Endodermal cell (in vitro differentiated cells): ENCODE measurements at places on chromosomes 4 and X.
A peak's percentile ranks its signal among the peaks of the same experiment; 100 is the strongest.

DNA sequence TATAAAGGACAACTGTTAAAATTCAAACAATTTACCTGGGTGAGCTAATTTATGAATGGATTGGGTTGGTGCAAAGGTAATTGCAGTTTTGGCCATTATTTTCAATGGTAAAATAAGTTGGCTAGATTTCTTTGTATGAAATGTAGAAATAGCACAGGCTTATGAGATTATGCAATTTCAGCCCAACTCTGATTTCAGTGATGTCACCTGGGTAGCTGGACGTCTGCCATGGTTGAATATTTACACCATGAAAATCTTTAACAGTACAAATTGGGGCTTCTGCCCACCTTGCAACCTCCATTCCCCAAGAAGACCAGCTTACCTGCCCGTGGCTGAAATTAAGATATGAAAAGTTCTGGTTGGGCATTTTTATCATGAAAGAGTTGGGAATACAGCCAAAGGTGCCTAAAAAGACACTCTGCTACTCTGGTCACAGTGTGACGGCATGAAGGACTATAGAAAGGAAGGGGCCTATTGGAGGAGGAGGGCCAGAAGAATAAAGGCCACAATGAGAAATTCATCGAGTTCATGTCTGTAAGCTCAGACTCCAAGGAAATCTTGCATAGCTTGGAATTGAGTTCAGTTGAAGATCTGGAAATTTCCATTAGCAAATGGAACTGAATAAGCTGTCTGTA is 29.7 kb downstream of the EGF start:
- H3K36me3 ChIP-seq = peaks cover 6% of the 10 kb centered on the region
- no peak for DNase-seq
- no peaks in the 10 kb centered on the region for H3K4me1 ChIP-seq
- no peak overlapping the region for H3K27ac ChIP-seq
- H3K27me3 ChIP-seq = no peaks in the 10 kb centered on the region

- H3K4me3 ChIP-seq = peak overlapping the region; percentile 77
- DNase-seq = no peak
- H3K27me3 ChIP-seq = peaks cover 7% of the 10 kb centered on the region
- no peak overlapping the region for H3K27ac ChIP-seq
- H3K36me3 ChIP-seq = peaks cover 18% of the 10 kb centered on the region
- H3K4me1 ChIP-seq = no peaks in the 10 kb centered on the region
These were observed 687 bp upstream of the ZNF275 start for GRCh38 chrX:153333266-153333665.

GRCh38 chrX:16826207-16826606 is 39.9 kb downstream of the TXLNG start:
- no peaks in the 10 kb centered on the region for H3K4me1 ChIP-seq
- DNase-seq = no peak
- H3K4me3 ChIP-seq = no peak overlapping the region
- no peak overlapping the region for H3K27ac ChIP-seq
- peaks cover 30% of the 10 kb centered on the region for H3K36me3 ChIP-seq
- H3K27me3 ChIP-seq = no peaks in the 10 kb centered on the region

GRCh38 chr4:66565801-66566200 is 895.5 kb upstream of the EPHA5 start:
- no peaks in the 10 kb centered on the region for H3K27me3 ChIP-seq
- H3K27ac ChIP-seq = no peak overlapping the region
- no peaks in the 10 kb centered on the region for H3K4me1 ChIP-seq
- H3K36me3 ChIP-seq = no peaks in the 10 kb centered on the region
- DNase-seq = no peak

DNA sequence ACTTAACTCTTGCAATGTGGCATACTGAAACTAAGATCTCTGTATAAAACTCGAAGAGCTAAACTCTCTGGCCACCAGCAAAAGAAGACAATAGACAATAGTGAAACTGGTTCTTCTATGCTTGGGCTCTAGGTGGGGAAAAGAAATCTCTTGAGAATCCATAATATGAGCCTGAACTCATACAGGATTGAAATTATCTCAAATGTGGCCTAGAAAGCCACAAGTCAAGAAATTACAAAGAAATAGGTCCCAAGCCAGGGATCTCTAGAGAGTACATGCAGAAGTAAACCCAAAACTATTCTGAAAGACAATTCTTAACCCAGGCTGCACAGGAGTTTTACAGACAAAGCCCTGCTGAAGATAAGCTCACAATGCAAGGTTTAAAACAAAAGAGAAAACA is 127.4 kb downstream of the ANAPC10 start:
- no peak overlapping the region for H3K4me3 ChIP-seq
- H3K4me1 ChIP-seq = no peaks in the 10 kb centered on the region
- H3K36me3 ChIP-seq = no peaks in the 10 kb centered on the region
- no peak overlapping the region for H3K27ac ChIP-seq

GRCh38 chr4:19472666-19473065 is 779.0 kb upstream of the SLIT2 start:
- no peak for DNase-seq
- no peaks in the 10 kb centered on the region for H3K36me3 ChIP-seq
- no peaks in the 10 kb centered on the region for H3K4me1 ChIP-seq
- no peaks in the 10 kb centered on the region for H3K27me3 ChIP-seq

GRCh38 chr4:137626942-137627738 is 94.8 kb upstream of the PCDH18 start:
- no peaks in the 10 kb centered on the region for H3K27me3 ChIP-seq
- no peak overlapping the region for H3K27ac ChIP-seq
- H3K4me3 ChIP-seq = no peak overlapping the region
- no peaks in the 10 kb centered on the region for H3K4me1 ChIP-seq
- H3K36me3 ChIP-seq = no peaks in the 10 kb centered on the region

DNA sequence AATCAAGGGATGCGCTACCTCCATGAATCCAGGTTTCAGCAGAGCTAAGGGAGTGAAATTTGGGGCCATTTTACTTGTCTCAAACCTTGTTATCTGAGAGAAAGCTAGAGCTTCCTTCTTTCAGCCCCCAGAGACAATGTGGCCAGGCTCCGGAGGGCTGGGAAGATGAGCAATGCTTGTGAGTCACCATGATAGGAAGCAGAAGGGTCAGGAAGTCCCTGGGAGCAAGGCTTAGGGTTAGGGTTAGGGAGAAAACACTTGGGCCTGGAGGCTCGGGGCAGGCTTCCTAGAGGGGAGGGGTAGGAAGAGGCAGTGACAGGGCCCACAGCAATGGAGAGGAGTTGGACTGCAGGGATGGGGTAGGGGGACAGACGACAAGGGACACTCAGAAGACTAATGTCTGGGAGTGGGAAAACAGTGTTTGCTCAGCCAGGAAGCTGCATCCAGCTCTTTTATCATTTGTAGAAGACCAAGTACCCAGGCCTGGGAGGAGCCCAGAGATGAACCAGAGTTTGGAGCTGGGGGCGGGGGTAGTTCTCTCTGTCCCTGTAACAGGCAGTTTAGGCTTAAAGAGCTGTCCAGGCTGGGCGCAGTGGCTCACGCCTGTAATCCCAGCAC is 16.4 kb upstream of the PORCN start:
- no peak for DNase-seq
- no peak overlapping the region for H3K27ac ChIP-seq
- H3K27me3 ChIP-seq = no peaks in the 10 kb centered on the region

DNA sequence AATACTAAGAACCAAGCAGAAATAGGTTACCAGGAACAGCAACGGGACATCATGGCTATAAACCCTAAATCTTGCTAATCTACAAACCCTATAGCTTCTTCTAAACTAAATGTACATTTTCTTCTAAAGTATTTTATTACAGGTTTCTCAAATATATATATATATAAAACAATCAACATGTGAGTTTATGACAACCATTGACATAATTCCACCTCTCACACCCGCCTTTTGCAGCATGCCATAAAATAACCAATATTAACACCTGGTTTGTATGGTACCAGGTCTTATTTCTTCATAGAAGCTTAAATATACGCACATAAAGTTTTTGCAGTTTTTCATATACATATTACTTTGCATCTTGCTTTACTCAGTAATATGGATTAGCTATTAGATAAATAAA is 955.3 kb upstream of the LCORL start:
- no peak for DNase-seq
- no peaks in the 10 kb centered on the region for H3K36me3 ChIP-seq
- no peaks in the 10 kb centered on the region for H3K4me1 ChIP-seq
- H3K27ac ChIP-seq = no peak overlapping the region

GRCh38 chr4:143502231-143502630 is 11.3 kb upstream of the SMARCA5 start:
- no peak overlapping the region for H3K4me3 ChIP-seq
- H3K27me3 ChIP-seq = no peaks in the 10 kb centered on the region
- H3K4me1 ChIP-seq = no peaks in the 10 kb centered on the region
- H3K27ac ChIP-seq = no peak overlapping the region
- no peak for DNase-seq

- no peak overlapping the region for H3K4me3 ChIP-seq
- H3K36me3 ChIP-seq = no peaks in the 10 kb centered on the region
- no peak overlapping the region for H3K27ac ChIP-seq
- no peaks in the 10 kb centered on the region for H3K4me1 ChIP-seq
- DNase-seq = no peak
These were observed 70.1 kb upstream of the CBR4 start for GRCh38 chr4:169079942-169080827.

DNA sequence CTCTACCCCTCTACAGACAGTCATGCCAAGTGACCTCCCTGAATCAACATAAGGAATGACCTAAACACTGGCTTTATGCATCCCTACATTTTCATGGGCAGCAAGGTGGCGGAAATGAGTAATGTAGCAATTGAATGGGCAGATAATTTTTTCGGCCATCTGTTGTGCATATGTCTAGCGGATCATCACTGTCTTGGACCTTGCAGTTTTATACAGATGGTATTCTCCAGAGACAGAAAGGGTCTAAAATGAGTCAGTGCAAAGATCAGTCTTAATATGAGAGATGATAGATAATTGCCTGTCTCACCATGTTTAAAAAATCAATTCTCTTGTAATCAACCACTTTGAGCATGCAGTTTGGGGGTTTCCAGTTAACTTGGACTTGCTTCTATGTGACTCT is 177.3 kb upstream of the DKK2 start:
- no peaks in the 10 kb centered on the region for H3K27me3 ChIP-seq
- no peaks in the 10 kb centered on the region for H3K4me1 ChIP-seq
- no peaks in the 10 kb centered on the region for H3K36me3 ChIP-seq
- H3K27ac ChIP-seq = no peak overlapping the region
- no peak overlapping the region for H3K4me3 ChIP-seq

DNA sequence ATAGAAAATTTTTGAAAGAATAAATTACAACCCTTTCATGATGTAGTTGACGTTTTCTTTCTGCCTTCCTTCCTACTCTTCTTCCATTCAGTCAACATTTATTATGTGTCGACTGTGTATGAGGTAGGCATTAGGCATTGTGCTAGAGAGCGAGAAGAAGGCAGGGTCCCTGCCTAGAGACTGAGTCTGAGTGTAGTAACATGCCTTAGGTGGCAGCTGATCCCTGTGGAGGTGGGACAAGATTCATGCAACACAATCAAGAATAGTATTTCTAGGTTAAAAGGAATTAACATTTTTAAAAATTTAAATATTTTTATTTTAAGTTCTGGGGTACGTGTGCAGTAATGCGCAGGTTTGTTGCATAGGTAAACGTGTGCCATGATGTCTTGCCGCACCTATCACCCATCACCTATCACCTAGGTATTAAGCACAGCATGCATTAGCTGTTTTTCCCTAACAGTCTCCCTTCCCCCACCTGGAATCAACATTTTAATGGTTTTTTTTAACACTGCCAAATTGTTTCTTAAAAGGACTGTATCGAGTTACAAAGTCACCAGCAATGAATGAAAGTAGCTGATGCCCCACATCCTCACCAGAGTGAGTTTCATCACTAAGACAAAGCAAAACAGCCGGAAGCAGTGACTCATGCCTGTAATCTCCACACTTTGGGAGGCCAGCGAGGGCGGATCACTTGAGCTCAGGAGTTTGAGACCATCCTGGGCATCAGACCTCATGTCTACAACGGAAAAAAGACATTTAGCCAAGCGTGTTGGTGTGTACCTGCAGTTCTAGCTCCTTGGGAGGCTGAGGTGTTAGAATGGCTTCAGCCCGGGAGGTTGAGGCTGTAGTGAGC is 84.0 kb downstream of the WWC2 start:
- DNase-seq = peak; percentile 96
- H3K4me3 ChIP-seq = peak overlapping the region; percentile 60
- peaks cover 23% of the 10 kb centered on the region for H3K4me1 ChIP-seq
- peak overlapping the region; percentile 62 for H3K27ac ChIP-seq
- peaks cover 20% of the 10 kb centered on the region for H3K36me3 ChIP-seq
- no peaks in the 10 kb centered on the region for H3K27me3 ChIP-seq

GRCh38 chrX:74009041-74009440 is 294.9 kb upstream of the ZCCHC13 start:
- no peak for DNase-seq
- H3K36me3 ChIP-seq = peaks cover 16% of the 10 kb centered on the region
- no peaks in the 10 kb centered on the region for H3K4me1 ChIP-seq
- no peaks in the 10 kb centered on the region for H3K27me3 ChIP-seq
- no peak overlapping the region for H3K27ac ChIP-seq
- H3K4me3 ChIP-seq = no peak overlapping the region

GRCh38 chr4:107893171-107894137 is 37.9 kb upstream of the CYP2U1 start:
- H3K36me3 ChIP-seq = no peaks in the 10 kb centered on the region
- no peak for DNase-seq
- H3K27me3 ChIP-seq = no peaks in the 10 kb centered on the region
- peaks cover 4% of the 10 kb centered on the region for H3K4me1 ChIP-seq

DNA sequence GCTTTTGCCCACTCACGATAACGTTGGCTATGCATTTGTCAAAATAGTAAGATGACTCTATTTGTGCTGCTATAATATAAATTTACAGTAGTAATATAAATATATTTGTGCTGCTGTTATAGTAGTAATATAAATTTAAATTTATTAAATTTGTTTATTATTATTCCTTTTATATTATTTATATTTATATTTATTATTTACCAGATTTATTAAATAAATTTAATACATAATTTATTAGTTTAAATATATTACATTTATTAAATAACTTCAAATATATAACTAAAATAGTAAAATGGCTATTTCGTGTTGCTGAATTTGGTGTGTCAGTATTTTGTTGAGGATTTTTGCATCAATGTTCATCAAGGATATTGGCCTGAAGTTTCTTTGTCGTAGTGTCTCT is 246.5 kb upstream of the FGF16 start:
- no peak overlapping the region for H3K27ac ChIP-seq
- H3K4me1 ChIP-seq = no peaks in the 10 kb centered on the region
- no peaks in the 10 kb centered on the region for H3K27me3 ChIP-seq

DNA sequence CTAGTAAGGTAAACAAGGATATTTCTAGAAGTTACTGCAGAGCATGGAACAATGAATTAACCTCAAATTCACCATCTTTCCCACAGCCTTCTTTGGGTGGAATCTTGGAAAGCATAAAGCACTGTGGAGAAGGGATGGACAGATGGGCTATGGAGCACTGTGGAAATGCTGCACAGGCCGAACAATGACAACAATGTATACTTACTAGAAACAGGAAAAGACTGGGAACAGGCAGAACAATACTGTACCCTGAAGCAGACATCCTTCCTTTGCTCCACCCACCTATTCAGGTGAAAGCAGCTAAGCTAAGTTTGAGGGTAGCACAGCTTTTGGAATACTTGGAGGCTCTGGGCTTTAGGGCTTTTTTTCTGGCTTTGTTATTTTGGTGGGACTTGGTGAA is 250.6 kb upstream of the KLF8 start:
- no peak overlapping the region for H3K27ac ChIP-seq
- H3K27me3 ChIP-seq = no peaks in the 10 kb centered on the region
- no peaks in the 10 kb centered on the region for H3K4me1 ChIP-seq
